ENCODE measurements at places on chromosomes 13 and 19.

DNA sequence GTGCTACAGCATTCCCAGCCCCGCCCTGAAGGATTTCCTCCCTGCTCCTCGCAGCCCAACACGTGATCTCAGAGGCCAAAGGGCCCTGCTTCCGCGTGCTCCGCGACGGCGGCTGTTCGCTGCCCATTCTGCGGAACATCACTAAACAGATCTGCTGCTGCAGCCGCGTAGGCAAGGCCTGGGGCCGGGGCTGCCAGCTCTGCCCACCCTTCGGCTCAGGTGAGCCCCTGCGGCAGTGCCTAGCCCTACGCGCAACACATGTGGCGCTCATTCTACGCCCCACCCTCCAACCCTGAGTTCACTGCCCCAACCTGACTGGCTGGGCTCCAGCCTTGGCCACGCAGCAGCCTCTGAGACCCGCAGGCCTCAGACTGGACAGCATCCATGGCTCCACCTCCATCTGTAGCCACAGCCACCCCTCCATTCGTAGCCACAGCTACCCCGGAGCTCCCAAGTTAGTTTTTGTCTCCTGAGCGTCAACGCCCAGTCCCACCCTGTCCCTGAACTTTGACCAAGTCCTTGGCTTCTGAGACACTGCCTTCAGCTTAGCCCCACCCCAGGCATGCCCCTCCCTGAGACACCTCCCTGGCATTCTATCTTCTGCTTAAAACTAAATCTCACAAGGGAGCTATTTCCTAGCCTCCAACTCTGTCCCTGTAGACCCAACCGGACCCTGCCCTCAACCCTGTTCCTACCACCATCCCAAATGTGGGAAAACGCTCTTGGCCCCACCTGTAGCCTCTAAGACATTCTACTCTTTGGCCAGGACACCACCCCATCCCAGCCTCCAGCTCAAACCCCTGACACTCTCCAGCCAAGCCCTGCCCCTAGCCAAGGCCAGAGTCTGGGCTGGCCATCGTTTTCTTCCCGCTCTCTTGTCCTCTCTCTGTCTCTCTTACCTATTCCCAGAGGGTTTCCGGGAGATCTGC, 6.4 kb downstream of the LTBP4 start:
- DNase-seq: no peak

DNA sequence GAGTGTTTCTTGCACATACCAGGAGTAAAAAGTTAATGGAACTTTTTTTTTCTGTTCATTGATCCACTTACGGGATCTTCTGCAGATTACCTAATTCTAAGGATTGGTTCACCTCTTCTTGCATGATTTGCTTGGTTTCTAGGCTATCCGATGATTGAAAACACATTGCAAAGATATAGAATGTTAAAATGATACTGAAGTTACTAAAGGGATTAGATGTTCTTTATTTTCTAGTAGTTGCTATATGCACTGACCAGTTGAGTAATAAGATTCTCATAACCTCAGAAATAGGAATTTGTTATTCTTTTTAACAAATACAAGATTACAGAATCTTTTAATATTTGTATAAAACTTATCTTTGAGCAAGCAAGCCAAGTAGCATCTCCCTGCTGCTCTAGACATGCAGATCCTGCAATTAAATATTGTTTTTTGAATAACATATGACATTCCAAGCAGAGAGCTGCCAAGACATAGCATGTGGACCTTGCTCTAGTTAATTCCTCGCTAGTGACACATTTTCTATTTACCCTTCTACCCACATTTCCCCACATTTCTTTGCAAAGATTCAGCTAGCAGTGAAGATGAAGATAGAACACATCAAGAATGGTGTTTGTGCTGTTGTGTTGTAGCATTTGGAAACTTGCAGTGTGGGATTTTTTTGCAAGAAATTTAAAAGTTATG, 51.7 kb upstream of the RNF113B start:
- no peak for DNase-seq

- no peak for DNase-seq
These were observed 195.3 kb downstream of the LIG4 start for GRCh38 chr13:108020027-108020426.

- DNase-seq: no peak
These were observed 627 bp downstream of the LIN7B start for GRCh38 chr19:49114630-49115363.
